ENCODE measurements at places on chromosomes 12 and 14. TPM values are rescaled to one million over a fixed set of nuclear protein-coding genes. Genes with fewer than 3 reads are reported as not detected.

- DNase-seq = no peak
Observed at GRCh38 chr14:49951691-49952345, 58.9 kb downstream of the ARF6 start.

- DNase-seq = no peak
Observed at GRCh38 chr12:108510836-108511235, 4.2 kb upstream of the FICD start.

DNA sequence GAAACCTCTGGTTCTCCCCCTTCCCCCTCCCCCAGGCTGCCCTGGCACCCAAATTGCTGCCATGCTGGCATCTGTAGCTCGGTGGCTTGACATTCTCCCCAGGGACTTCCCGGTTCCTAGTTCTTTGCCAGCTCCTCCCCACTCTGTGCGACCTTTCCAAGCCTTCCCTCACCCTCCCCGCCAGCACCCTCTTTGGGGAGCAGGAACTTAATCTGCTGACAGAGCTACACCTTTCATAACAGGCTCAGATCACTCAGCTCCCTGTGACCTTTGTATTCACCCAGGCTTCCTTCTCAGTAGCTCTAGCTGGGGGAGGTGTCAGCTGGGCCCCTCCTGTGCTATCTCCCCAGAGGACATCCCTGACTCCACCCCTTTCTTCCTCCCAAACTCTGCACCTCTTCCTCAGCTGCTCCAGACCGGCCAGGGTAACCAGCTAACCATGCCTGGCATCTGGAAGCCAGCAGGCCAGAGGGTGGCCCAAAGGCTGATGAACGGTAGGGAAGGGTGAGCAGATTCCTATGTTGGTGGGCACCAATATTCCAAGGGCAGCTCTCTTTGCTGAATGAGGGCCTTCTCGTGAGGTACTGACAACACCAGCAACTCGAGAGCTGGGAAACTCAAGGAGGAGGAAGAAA is 1.8 kb upstream of the COX14 start:
- DNase-seq = peak; percentile 20

DNA sequence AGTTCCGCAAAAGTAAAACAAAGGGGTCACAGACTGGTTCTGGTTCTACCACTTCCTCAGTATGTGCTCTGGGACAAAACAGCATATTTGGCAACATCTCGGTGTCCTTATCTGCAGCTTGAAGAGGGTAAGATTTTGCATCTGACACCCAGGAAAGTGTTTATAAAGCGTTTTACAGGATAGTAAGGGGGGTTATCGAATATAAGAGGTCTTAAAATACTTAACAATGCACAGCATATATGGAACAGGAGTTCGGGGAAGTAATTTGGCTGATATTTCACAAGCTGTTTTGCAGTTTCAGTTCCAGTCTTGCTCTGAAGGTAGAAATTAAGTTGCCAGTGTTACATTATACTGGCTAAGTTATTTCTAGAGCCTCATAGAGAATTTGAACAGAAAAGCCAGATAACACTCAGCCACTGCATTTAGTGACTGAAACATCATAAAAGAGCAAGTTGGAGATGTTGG is 904 bp upstream of the MAP4K5 start:
- no peak for DNase-seq

DNA sequence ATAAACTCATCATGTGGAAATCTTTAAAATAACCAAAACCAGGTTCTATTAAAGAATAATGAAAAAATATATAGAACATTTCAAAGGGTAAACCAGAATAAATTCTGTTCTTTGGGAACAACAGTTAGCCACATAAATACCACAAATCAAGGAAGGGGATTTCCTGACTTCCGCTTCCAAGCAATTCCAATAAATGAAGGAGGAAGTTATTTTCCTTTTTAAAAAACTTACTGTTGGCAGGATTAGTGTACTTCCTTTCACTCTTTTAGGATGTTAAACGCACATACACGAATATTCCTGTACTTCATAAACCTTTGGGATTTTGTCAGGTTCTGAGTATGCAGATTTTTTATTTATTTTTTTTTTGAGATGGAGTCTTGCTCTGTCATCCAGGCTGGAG is 13.7 kb upstream of the LIMA1 start:
- DNase-seq = no peak

DNA sequence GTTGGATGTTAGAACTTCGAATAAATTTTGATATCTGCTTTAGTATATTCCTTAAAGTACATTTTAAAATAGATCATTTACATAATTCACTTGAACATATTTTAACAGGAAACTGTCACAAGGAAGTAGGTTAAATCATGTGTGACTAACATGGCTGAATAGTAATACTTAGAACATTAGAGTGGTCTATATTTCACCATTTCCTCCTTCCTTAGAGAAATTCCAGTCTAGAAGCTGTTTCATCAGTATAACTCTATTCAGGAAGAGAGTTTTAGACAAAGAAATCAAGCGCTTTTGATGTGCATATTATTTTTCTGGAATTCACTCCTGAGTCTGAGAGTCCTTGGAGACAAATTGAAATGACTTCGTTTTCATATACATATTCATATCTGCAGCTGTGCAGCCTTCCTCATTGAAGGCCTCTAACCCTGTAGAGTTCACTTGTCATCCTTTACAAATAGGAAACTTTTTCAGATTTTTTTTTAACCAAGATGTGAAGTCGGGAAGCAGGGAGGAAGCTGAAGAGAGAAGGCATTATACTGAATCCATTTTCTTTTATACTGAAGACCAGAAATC is 28.4 kb downstream of the IRAK3 start:
- DNase-seq = no peak

GRCh38 chr14:39763402-39763890 is 331.2 kb upstream of the FBXO33 start:
- DNase-seq = no peak

DNA sequence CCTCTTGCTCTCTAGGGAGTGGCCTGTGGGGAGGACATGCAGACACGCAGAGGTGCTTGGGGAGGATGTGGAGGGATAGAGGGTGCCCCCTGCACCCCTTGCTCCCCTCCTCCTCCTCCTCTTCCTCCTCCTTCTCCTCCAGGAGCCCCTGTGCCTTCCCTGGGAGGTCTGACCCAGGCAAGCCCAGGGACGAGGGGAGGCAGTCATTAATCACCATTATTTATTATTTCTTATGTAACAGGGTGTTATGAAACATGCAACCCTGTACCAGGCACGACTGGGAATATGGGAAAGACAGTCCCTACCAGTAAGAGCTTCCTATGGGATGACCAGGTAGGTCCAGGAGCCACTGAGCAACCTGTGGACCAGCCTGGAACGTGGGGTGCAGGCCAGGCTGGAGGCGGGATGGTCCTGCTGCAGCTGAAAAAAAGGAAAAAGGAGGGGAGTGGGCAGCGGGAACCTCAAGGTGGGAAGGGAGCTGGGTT is 22.5 kb upstream of the PGF start:
- DNase-seq = no peak

GRCh38 chr14:42322531-42323284 is 716.0 kb downstream of the LRFN5 start:
- no peak for DNase-seq

DNA sequence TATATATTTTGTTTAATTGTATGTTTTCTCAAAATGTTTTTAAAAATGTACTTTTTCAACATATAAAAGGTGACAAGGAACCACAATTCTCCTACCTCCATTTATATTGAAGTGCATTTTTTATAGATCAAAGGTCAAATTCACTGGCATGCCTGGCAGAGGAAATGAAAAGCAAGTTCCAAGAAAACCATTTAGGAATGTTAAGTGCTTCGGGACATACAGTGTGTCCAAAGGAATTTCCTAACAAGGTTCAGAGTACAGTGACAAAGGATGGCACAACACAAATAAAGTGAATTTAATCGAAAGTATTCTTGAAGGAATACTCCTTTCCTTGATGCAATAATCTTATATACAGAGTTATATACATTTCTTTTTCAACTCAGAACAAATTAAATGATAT is 242.3 kb downstream of the CCER1 start:
- DNase-seq = no peak

DNA sequence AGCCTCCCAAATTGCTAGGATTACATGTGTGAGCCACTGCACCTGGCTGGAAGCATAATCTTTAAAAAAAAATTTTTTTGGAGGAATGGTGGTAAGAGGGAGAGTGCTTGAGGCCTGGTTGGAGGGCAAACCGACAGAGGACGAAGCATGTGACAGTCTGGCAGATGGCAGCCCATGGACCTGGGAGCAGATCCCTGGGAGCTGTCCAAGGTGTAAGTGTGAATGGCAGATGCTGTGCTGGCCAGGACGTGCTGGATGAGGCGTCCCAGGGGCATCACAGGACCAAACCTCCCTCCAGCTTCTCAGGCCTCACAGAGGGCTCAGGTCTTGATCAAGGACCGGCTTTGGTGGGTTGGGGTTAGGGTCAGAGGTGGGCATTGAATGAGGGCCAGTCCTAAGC is 128.4 kb upstream of the NCOR2 start:
- no peak for DNase-seq

GRCh38 chr14:45743884-45744283 is 490.9 kb upstream of the MIS18BP1 start:
- no peak for DNase-seq

- DNase-seq = no peak
Observed at GRCh38 chr14:44995770-44996294, 33.8 kb downstream of the TOGARAM1 start.

- no peak for DNase-seq
Observed at GRCh38 chr12:124478985-124479645, 88.3 kb downstream of the NCOR2 start.

DNA sequence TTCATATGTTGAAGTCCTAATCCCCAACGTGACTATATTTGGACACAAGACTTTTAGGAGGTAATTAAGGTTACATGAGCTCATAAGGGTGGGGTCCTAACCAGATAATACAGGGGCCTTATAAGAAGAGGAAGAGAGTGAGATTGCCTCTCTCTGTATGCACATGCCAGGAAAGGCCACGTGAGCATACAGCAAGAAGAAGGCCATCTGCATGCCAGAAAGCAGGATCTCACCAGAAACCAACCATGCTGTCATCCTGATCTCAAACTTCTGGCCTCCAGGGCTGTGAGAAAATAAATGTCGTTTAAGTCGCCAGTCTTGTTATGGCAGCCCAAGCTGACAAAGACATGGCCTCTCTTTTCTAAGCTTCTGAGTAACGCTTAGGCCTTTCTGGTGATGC is 69.0 kb upstream of the GPHB5 start:
- DNase-seq = no peak

DNA sequence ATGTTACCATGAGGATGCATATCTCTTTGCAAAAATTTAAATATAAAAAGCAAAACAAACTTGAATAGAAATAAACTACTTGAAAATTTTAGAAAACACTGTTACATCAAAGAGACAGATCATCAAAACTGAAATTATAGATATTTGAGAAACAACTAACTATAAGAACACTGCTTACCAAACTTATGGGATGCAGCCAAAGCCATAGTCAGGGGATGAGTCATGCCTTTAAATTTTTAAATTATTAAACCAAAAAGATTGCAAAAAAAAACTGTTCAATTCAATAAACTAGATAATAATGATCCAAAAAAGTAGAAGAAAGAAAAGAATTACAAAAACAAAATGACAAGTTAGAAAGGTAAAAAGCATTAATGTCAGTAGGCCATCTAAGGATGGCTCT is 7.5 kb downstream of the BDKRB2 start:
- no peak for DNase-seq

- DNase-seq = peak; percentile 66
Observed at GRCh38 chr14:100048786-100049185, 16.4 kb upstream of the EVL start.

DNA sequence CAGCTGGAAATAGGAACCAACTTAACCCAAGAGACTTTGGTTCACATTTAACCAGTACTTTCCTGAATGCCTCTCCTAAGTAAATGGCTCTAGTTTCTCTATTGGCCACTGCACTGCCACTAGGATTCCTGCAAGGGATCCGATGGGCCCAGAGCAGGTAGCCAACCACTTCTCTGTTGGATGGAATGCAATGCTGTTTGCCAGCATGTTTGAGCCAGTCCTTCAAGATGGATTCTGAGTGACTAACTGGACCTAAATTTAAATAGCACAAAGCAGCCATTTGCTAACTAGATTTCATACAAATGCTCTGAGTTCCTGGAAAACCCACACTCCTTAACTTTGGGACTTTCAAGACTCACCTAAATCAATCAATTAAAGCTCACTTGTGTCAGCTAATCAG is 9.5 kb upstream of the CLEC2D start:
- no peak for DNase-seq

- DNase-seq = peak; percentile 89
Observed at GRCh38 chr14:99518441-99519346, 37.5 kb downstream of the CCNK start.

DNA sequence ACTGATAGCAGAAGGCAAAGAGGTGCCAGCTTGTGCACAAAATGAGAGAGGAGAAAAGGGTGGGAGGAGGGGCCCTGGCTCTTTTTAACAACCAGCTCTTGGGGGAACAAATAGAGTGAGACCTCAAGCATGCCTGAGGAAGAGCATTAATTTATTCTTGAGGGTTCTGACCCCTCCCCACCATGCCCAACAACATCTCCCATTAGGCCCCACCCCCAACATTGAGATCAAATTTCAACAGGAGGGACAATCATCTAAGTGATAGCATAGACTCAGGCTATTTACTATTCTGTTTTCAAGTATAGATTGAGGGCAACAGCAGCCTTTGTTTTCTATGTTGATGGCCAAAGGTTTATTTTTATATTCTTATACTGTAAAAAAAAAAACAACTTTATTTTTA is 59.7 kb downstream of the FUT8 start:
- no peak for DNase-seq

DNA sequence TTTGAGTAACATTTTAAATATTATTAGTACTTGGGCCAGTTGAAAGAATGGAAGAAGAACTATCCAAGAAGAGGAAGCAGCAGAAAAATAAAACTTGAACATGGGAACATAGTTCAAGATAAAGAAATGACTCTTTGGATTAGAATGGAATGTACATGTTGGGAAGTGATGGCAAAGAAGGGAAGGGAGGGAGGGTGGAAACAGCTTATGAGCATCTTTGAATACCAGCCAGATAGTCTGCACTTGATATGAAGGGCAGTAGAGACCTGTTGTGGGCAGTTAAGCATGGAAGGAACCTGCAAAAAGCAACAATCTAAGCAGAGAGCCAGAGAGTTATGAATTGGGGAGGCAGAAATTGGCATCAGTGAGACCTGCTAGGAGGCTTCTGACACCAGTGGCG is 10.0 kb upstream of the IL22 start:
- DNase-seq = no peak

DNA sequence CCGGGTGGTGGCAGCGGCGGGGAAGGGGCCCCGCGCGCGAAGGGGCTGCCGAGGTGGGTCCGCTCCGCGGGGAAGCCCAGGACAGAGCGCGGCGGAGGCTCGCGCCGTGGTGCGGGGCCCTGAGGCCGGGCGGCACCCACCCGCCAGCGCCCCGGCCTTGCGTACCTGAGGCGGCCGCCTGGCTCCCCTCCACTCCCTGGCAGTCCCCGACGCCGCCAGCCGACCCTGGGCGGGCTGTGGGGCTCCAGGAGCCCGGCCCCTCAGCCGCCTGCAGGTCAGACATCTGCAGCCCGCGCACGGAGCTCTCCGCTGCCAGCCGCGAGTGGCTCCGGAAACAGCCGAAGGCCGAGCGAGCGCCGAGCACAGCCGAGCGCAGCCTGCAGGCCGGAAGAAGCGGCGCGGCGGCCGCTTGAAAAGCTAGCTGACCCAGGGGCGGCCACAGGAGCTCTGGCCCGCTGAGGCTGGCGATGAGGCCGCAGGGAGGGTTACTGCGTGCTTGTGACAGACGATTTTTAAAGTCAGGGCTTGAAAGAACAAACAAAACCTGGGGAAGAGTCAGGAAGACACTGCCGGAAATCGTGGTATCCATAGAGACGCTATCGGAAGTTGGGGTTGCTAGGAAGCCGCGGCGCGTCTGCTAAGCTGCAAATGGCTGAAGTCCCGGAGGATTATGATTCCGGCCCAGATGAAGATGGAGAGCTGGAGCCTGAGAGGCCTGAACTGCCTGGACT is at the start of the genes SAMD15 and TMED8:
Gene SAMD15, plus strand, starts transcription at position 609 of the 731 bp plus-strand sequence. Its CDS starts 40 bp downstream, at position 649.
Gene TMED8, minus strand, starts transcription at position 324 of the 731 bp plus-strand sequence. Its CDS starts 41 bp downstream, at position 283.
- DNase-seq = peak; percentile 84

Gene TMEM30B
- 3.0 TPM for total RNA-seq

Gene SLIRP
- total RNA-seq = 134 TPM

Gene WNT1
- not detected for total RNA-seq

Data from activated naive CD4-positive, alpha-beta T cell treated with anti-CD3 and anti-CD28 coated beads for 36 hours (primary cell).